ENCODE measurements at places on chromosomes 2 and 18.
A peak's percentile ranks its signal among the peaks of the same experiment; 100 is the strongest.

DNA sequence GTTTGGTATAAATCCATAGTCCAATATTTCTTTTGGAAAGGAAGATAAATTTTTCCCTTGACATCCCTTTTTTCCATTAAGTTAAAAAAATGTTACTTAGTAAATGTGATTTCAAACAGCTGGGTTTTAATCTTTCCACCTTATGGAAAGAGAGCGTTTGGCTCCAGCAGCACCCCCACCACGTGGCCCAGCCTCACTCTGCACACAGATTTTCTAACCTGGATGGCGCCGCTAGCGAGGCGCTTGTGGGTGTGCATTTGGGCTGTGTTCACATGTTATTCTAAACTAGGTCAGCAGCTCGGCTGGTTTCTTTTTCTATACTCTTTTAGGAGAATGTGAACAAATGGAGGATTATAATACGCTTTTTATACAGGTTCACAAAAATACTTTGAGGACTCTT lies 218.0 kb downstream of the LDLRAD4 start:
- DNase-seq: no peak

DNA sequence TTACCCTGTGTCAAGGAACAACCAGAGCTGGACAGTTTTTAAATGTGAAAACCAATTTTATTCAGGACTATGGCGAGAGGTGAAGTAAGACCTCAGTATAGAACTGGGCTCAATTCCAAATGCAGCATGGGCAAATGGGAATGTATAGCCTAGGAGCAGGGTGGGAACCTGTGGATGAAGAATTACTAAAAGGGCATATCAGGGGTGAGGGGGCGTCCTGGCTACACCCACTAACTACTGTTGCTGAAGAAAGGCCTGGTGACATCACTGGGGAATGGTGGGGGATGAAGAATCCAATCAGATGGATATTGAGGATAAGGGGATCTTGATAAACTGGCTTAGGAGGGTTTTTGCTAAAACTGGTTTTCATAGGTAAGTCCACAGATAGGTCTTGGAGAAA lies 27.3 kb upstream of the IL37 start:
- no peak for DNase-seq

DNA sequence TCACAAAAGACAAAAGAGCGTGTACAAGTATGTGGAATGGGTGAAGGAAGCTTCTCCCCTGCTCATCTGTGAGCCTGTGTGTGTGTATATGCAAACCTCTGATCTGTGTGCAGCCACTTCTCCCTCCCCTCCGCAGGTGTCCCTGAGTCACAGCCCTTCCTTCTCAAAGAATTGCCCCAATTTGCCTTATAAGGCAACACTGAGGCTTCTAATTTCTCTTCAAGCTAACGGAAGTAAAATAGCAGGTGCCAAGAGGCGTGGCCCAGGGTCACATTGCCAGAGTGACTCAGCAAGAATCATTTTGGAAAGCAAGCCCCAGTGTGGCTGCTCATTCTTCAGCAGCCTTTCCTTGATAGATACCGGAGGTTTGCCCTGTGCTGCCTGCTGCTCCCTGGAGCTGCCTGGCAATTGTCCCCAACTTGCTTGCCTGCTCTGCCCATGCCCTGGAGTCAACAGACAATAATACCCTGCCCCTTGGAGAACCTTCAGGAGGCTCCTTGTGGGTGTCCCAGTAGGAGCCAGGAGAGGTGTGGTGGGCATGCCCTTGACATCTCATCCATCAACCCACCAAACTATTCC lies 37.3 kb upstream of the BMP10 start:
- DNase-seq: peak; percentile 37

GRCh38 chr2:8315531-8316165 lies 366.2 kb upstream of the ID2 start:
- peak; percentile 63 for DNase-seq

GRCh38 chr2:220811952-220812570 lies 760.0 kb downstream of the EPHA4 start:
- DNase-seq: no peak

DNA sequence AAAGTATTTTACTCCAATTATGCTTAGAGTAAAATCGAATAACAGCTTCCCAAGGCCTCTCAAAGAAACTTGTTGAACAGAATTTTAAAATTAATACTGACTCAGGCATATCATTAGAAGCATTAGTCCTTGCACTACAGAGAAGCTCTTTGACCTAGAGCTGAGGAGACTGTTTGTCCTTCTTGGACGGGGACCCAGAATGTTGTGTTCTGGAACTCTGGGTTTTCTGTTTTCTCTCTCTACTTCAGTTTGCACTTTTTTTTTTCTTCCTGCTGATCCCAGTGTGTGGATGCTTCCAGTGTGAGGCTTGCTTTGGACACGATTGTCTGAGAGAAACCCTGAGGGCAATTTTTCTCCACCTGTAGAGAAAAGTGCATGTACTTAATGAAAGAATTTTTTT lies 847.6 kb downstream of the SOCS6 start:
- no peak for DNase-seq

DNA sequence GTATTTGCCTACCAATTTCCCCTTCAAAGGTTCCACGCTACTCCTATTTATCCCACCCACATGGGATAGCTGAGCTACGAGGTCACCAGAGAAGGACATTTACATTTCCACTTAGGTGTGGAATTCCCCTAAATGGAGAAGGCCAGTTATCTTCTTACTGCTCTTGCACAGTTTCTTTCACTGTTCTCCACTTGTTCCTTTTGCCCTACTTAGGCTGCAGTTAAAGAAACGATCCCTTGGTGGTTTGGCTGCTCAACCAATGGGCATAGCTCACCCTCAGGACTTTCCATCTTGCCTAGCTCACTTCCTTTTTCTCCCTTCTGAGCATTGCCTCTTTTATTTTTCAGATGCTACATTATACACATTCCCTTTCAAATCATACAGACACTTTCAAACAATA lies 11.2 kb upstream of the NABP1 start:
- no peak for DNase-seq

- DNase-seq: no peak
Measured at GRCh38 chr2:19932928-19933327, 31.1 kb upstream of the TTC32 start.

DNA sequence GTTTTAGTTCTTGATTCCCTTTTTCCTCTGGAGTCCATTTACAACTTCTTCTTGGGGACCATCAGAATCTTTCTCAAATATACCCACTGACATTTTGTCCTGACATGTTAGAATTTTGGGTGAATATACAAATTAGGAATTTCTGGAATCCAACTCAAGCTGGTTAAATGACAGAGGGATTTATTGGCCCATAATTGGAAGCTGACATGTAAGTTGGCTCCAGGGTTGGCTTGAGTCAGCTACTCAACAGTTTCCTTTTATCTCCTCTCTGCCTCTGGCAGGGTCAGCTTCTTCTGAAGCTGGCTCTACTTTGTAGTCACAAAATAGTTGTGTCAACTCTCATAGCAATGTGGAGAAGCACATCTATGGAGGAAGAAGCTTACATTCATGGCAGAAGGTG lies 36.6 kb upstream of the PPP1R1C start:
- no peak for DNase-seq

DNA sequence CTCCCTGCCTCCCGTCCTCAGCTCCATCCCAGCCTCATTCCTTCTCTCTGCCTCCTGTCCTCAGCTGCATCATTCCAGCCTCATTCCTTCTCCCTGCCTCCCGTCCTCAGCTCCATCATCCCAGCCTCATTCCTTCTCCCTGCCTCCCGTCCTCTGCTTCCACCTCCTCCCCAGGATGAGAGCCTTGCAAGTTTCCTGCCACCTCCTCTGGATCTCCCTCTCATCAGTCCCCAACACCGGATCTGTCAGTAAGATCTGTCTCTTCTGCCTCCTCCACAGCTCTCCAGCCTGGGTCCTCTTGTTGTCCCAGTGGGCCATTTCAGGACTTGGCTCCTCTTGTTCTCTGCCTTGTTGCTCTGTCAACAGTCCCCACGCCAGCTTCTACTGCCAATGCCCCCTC lies 130.9 kb downstream of the NDUFA10 start:
- no peak for DNase-seq

GRCh38 chr2:219073413-219074129 lies 12.8 kb upstream of the IHH start:
- peak; percentile 80 for DNase-seq

GRCh38 chr2:2567776-2568175 lies 236.7 kb upstream of the MYT1L start:
- DNase-seq: no peak

DNA sequence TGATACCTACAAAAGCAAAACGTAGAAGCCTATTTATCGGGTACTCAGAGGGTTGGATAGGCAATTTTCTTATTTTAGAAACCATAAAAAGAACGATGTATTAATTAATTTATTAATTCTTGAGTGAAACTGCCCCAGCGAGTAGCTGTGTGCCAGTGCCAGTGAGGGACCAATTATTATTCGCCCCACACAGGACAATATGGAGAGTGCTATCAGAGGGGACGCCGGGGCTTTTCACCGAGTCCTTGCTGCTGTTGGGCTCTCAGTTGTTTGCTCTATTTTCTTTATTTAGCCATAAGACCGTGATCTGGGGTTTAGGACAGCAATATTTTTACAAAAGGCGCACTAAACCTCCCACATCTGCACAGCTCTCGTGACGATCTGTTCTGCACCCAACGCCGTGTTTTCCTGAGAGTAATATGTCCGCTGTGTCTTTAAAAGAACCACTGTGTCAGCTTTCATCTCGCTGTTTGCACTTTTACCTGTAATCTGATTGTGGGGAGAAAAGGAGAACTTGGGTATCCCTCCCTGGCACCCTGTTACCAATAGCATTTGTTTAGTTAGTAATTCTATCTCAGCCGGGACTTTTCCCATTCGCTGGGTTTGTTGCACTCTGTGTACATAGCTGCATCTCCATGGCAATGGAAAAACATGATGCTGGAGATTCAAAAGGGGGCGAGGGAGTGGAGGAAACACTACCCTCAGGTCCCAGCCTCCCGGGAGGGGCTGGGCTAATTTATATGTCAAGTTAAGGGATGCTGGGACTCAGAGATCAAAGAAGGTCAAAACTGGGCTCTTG lies 30.1 kb upstream of the ZNF516 start:
- peak; percentile 82 for DNase-seq

- DNase-seq: no peak
Measured at GRCh38 chr2:96107708-96108065, 8.7 kb downstream of the ADRA2B start.

GRCh38 chr2:179240481-179241451 lies 23.9 kb downstream of the SESTD1 start:
- no peak for DNase-seq

GRCh38 chr2:241507430-241508239 lies 749 bp downstream of the STK25 start:
- peak; percentile 44 for DNase-seq

DNA sequence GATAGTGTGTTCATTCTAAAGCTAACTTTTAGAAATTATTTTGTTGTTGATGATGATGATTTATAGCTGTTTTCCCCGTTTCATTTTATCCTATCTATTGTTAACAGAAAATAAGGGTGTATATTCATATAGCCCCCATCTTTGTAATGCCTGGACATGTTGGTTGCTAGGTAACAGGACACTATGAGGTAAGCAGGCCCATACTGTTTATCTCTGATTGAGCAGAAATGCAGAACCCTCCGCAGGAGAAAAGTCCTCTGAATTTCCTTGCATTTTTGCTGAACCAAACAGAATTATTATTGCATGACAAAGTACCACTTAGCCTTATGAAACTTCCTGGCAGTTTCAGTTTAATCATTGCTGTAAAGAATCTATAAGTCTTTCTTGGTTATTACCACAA lies 339.4 kb downstream of the DCC start:
- DNase-seq: no peak

DNA sequence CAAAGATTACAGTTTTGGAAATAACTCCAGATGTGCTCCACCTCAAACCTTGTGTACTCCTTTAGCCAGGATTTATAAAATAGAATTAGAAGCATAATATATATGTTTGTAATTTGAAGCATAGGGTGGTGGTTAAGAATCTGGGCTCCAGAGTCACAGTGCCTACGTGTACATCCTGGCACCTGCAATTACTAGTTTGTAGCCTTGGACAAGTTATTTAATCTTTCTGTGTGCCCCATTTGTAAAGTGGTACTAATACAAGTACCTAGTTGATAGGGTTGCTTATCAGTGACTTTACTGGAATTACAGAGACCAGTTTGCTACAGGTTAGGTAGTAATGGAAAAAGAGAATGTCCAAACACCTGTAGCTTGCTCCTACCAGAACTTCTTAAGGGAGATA lies 28.6 kb downstream of the EML4 start:
- DNase-seq: no peak

- no peak for DNase-seq
Measured at GRCh38 chr18:24220318-24220688, 81.4 kb downstream of the CABYR start.

- DNase-seq: peak; percentile 97
Measured at GRCh38 chr2:231642631-231643494, 50.2 kb downstream of the TEX44 start.

GRCh38 chr2:190999058-190999457 lies 14.9 kb downstream of the STAT1 start:
- DNase-seq: no peak

DNA sequence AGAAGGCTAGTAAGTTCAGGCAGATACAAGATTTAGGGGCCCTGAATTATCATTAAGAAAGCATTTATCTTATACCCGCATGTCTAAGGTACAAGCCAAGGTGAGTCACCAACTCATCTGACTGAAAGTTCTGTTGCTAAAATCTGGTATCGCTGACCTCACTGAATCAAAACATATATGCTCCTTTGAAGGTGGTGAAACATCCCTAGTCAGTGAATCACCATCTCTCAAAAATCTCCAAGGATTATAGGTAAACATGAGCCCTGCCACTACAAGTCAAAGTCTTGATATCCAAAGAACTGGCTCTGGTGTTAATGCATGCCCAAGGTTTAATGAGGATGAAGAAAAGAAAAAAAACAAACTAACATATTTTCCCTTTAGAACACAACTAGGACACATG lies 43.5 kb downstream of the IRS1 start:
- DNase-seq: peak; percentile 89

- DNase-seq: no peak
Measured at GRCh38 chr2:40346535-40347354, 105.1 kb downstream of the SLC8A1 start.

GRCh38 chr2:219447242-219448098 lies 12.8 kb downstream of the SPEG start:
- no peak for DNase-seq

Data from fibroblast of villous mesenchyme (primary cell).